ENCODE measurements at places on chromosomes 16 and 17. TPM values are rescaled to one million over a fixed set of nuclear protein-coding genes. Genes with fewer than 3 reads are reported as not detected.
A peak's percentile ranks its signal among the peaks of the same experiment; 100 is the strongest.

DNA sequence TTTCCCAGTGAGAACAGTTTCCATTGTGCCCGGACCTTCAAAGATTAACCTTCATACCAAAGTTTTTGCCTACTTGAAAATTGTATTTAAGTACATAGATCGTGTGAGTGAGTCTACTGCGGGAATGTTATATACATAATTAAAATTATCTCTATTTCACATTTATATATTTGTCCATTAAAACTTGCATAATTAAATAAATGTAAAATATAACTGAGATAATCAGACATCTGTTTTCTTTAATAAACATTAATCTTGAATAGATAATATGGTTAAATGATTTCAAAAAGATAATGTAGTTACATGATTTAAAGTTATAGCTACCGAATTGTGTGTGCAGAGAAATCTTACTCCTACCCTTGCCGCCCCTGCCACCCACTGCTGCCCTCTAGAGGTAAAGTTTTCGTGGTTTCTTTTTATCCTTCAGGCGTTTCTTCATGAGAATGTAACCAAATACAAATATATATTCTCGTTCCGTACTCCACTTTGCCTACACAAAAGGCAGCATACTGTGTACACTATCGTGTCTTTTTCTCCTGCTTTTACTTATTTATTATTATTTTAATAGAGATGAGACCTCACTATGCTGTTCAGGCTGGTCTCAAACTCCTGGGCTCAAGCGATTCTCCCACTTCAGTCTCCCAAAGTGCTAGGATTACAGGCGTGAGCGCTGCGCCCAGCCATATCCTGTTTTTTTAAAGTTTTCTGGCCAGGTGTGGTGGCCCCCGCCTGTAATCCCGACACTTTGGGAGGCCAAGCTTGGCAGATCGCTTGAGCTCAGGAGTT is 35.6 kb downstream of the RPA1 start:
- DNase-seq, result peak; percentile 50

DNA sequence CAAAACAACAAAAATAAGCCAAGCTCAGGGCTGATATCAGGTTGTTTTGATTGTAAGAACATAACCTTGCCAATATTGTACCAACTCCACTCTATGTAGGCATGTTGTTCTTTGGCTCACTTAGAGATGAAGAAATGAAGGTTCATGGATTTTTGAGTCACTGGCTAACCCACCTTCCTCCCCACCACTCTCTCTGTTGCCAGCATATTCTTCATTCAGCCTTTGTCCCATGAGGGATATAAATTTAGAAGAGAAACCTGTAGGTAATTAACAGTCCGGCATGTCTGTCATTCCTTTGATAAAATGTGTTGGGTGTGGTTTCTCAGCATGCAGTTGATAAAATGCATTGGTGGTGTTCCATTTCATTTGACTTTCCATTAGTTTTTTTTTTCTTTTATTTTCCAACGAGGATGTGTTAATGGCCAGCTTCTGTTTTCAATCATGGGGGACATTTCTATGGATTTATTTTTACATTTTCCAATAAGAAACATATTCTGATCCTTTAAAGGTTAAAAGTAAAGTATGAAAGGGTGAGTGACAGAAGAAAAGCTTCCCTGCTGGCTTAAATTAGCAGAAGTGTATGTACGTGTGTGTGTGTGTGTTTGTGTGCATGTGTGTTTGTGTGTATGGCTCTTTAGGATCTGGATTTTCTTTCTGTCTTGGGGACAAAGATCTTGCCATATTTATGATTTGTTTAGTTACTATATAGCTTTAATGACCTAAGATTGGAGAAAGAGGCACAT is 166.2 kb upstream of the KCNJ16 start:
- DNase-seq, result no peak

DNA sequence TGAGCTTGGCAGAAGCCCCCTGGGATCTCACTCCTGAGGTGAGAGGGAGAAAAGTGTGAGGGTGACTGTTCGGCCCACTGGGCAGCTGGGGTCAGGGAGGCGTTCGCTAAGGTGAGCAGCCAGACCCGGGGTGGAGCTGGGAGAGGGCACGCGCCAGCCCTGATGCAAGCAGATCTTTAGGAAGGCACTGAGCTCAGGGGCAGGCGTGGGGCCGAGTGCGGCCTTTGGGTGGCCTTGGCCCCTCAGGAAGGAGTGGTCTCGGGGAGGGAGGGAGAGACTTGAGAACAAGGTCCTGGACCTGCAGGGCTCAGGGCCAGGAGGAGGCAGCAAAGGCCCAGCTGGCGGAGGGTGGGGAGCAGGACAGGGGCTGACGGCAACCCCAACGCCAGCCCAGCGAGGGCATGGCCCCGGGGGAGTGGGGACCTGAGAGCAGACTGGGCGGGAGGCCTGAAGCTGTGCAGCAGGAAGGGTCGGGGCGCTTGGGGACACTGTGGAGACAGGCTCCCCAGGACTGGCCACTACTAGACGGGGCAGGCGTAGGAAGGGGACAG is 14.5 kb upstream of the WDR45B start:
- no peak for DNase-seq

GRCh38 chr17:78940258-78940657 is 15.1 kb upstream of the TIMP2 start:
- no peak for DNase-seq

GRCh38 chr17:78609191-78609641 is 32.0 kb upstream of the DNAH17 start:
- no peak for DNase-seq

GRCh38 chr16:66636199-66636598 is 31.7 kb downstream of the CMTM3 start:
- DNase-seq, result no peak

- no peak for DNase-seq
Measured at GRCh38 chr17:72672729-72673128, 419.8 kb downstream of the SLC39A11 start.

DNA sequence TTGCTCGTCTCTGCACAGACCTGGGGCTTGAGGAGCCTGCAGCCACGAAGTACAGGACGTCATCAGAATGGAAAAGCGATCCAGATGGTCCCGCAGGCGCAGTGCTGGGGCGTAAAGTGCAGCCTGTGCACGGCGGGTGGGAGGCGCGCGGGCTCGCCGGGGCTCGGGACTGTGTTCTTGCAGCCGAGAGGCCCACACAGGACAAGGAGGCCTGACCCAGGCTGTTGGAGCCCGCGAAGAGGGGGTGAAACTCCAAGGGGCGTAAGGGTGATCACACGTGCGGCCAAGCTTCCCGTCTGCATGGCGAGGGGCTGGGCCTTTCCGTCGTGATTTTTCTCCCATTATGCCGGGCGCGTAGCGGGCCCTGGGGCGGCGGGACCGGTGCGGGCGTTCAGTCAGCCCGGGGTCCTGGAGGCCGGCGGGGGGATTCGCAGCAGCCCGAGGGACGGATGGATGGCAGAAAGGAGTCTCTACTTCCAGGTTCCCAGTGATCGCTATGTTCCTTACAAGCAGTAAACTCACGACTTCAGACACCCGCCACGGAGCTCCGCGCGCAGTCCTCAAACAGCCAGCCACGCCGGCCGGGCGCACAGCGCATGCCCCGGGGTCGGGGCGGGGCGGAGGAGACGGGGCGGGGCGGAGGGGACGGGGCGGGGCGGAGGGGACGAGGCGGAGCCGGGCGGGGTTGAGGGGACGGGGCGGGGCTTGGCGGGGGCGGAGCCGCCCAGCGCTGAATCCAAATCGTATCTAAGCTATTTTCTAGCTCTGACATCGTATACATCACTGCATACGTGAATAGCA is 141.0 kb upstream of the KCNJ18 start:
- peak; percentile 82 for DNase-seq

DNA sequence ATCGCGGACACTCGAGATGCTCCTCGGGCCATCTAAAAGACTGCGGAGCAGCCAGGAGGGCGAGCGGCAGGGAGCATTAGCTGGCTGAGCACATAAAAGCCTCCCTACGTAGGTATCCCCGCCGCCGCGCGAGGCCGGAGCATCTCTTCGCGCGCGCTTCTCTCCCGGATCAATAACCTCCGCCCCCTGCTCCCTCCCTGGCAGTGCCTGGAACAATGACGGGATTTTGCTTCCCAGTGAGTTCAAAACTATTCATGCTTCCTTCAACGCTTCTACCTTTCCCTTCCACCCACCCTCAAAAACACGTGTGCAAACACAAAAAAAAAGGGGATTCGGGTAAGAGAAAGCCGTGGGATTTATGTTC is 984 bp downstream of the CENPV start:
- peak; percentile 49 for DNase-seq

GRCh38 chr16:31484491-31485171 is 1.7 kb downstream of the SLC5A2 start:
- no peak for DNase-seq

- no peak for DNase-seq
Measured at GRCh38 chr16:86491640-86492023, 18.7 kb upstream of the FOXF1 start.

DNA sequence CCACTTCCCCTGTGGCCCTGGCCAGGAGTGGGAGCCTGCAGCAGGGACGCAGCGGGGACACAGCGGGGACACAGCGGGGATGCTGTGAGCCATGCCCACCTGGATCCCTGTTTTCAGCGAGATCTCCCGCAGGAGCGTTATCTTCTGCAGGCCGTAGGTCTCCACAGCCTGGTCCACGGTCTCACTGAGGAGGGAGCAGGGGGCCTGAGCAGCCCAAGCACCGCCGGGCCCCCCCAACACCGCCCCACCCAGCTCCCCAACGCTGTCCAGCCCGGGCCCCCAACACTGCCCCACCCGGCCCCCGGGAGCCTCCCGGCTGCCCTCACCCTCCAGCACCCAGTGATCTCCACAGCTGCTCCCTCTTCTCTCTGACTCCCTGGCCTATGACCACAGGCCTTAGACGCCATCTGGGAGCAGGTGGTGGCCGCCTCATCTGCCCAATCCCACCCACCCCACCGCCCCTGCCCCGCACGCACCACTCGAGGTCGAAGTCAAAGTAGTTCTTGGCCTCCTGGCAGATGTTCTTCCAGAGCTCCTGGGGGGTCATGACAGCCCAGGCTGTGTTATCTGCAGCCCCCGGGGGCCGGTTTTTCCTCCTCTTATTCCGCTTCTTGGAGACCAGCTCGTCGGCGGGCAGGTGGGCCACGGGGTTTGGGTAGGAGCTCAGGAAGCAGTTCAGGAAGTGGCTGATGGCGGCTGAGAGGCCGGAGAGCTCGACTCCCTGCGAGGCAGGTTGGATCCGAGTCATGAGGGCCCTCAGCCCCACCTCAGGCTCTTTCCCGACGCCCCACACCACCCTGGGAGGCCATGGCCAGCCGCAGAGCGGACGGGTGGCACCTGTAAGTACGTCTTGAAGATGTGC is 17.0 kb downstream of the CLUH start:
- DNase-seq, result no peak

DNA sequence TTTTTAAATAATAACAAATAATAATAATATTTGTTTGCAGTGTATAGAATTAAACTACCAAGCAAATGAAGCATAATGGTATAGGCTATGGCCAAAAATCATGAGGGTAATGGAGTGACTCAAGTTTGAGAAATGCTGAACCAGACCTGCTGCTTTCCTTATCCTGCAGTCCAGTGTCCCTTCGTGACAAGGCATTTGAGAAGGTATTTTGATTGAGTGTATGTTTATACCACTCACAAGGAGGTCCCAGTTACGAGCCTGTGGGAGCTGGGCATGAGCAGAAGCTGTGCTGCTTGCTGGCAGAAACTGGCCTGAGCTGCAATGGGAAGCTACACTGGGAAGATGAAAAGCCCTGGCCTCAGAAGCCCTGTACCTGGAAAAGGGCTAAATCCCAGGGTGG is 50.3 kb downstream of the GNAO1 start:
- DNase-seq, result no peak

GRCh38 chr16:16183562-16183961 is 39.7 kb downstream of the ABCC6 start:
- no peak for DNase-seq

The QPRT gene
- 30.4 TPM for total RNA-seq

The CIBAR2 gene
- not detected for total RNA-seq

The PDE6G gene
- 1.1 TPM for total RNA-seq

The SAMD14 gene
- 82.0 TPM for total RNA-seq

Measured in endothelial cell (in vitro differentiated cells).